ENCODE measurements at places on chromosomes 13 and 19.
A peak's percentile ranks its signal among the peaks of the same experiment; 100 is the strongest.

DNA sequence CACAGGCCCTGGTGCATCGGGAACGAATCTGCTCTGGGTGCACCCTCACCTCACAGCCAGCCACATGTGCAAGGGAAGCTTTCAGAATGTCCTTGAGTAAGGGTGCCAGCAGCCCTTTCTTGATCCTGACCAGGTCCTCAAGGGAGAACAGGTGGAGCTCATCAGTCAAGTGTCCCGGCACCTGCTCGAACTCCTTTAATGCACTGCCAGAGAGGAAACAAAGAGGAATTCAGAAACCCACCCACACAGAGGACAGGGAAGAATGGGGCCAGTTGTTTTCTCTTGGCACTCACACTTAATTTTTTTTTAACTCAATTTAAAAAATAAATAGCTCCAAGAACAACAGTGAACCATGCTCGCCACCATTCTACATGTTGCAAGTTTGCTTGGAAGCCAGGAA lies 41.7 kb downstream of the RUBCNL start:
- DNase-seq: no peak

DNA sequence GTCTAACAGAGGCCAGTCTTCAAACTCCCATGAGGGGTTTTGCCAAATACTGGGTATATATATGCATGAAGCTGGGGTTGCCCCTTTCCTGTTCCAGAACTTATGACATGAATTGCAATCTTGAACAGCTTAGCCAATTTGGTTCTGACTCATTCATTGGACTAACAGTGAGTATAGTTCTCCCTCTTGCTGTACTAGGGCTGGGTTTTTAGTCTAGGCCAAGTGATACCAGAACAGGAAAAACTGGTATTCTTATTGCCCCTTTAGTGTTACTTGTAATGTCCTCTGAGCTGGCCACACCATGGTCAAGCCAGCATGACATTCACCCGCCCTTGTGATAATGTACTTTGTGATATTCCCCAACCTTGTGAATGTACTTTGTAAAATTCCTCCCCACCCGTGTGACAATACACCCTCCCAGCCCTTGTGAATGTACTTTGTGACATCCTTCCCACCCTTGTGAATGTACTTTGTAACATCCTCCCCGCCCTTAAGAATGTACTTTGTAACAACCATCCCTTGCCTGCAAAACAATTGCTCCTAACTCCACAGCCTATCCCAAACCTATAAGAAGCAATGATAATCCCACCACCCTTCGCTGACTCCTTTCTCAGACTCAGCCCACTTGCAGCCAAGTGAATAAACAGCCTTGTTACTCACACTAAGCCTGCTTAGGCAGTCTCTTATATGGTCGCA lies 26.9 kb downstream of the ZNF846 start:
- DNase-seq: no peak

DNA sequence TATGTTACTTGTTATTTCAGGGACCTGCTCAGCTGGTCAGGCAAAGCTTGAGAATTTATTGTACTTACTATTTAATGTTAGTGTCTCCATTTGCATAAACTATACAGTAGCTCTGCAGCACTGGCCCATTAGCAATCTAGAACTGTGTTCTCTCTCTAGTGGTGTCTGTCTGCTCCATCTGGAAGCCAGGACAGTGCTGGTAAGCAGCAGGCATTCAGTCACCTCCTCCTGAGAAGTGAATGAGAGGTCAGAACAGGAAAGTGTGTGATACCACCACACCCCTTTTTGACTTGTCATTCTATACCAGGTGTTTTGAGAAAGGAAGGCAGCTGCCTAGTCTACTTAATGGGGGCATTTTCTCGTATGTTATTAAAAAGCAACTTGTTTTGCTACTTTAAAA lies 3.9 kb downstream of the COG3 start:
- no peak for DNase-seq

- DNase-seq: no peak
Measured at GRCh38 chr13:75417656-75418055, 64.3 kb downstream of the TBC1D4 start.

GRCh38 chr13:81745391-81745790 lies 1404.5 kb upstream of the SPRY2 start:
- DNase-seq: no peak

- DNase-seq: peak; percentile 80
Measured at GRCh38 chr19:47272448-47273312, 2.0 kb upstream of the INAFM1 start.

DNA sequence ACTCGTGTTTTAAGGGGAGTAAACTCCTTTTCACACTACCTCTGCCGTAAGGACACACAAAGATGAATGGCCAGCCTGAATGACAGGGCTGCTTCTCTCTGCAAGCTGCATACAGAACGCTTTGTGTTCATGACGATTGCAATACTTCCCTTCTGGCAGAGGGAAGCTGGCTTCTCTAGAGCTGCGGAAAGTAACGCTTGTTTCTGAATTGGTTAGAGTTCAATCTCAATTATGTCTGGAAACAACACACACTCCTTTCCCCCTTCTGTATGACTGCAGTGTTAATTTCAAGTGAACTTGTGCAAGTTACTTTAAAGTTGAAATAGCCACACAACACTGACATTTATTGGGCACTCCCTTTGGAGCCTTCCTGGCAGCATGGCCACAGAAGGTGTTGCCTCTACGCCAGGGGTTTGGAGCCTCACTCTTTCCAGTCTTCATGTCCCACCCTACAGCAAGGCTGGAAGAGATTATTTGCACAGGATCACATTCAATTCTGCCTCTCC lies 242.6 kb downstream of the NDFIP2 start:
- DNase-seq: no peak

DNA sequence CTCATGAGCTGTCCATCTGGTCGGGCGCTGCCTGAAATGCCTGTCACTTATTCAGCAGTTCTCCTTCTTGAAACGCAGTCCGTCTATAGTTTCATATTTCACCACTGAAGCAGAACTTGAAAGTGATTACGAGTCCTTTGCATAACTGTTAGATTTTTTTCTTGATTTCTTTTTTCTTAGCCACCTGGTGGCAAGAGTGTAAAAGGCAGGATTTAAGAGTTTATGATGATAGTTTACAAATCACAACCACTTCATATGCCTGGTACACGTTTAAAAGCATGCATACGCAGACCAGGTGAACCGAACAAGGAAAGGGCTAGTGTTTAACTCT lies 45.8 kb downstream of the GGACT start:
- no peak for DNase-seq

DNA sequence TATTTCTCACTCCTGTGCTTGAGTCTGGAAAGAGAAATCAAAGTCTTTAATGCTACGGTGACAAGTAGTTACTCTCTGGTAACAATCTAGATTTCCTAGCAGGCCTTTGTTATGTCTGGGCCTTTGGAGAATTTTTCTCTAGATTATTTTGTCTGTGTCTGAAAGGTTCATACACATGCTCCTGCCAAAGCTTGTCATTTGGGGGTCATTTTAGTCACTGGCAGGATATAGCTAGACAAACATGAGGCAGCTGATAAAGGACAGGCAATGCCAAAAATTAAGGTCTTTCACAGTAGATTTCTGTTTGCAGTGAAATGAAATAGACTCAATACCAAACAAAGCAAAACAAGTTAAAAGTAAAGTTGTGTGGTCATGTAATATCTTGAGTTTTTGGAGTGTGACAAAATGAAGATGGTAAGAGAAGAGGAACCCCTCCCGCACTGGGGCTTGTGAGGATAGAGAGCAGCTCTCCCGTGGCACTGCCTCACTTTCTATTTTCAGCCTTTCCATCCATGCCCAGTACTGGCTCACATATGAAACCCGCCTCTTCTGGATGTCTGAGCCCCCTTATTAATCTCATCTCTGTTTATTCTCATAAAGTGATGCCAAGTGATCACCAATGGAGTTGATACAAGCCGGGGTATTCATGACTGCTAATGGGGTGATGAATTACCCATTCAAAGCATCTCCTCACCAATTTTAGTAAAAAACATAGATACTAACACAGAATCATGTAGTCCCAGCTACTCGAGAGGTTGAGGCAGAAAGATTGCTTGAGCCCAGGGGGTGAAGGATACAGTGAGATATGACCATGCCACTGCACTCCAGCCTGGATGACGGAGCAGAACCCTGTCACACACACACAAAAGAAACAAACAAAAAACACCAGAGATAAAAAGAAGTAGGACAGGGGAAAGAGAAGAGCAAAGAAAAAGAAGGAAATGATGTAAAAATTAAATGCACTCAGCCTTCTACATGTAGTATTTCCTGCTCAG lies 389.3 kb downstream of the FGF14 start:
- DNase-seq: no peak

GRCh38 chr13:87169337-87169736 lies 501.8 kb upstream of the SLITRK5 start:
- no peak for DNase-seq

DNA sequence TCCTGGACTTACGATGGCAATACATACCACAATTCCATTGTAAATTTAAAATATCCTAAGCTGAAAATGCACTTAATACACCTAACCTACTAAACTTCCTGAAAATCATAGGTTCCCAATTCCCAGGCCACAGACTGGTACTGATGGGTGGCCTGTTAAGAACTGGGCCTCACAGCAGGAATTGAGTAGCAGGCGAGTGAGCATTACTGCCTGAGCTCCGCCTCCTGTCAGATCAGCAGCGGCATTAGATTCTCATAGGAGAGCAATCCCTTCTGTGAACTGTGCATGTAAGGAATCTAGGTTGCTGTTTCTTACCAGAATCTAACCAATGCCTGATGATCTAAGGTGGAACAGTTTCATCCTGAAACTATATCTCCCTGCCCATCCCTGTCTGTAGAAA lies 1670.2 kb upstream of the PCDH20 start:
- DNase-seq: no peak

GRCh38 chr13:40764587-40765403 lies 6.2 kb downstream of the MRPS31 start:
- no peak for DNase-seq

- DNase-seq: no peak
Measured at GRCh38 chr19:30222992-30223865, 149.0 kb upstream of the ZNF536 start.

- no peak for DNase-seq
Measured at GRCh38 chr19:18389726-18390064, 3.7 kb downstream of the GDF15 start.

DNA sequence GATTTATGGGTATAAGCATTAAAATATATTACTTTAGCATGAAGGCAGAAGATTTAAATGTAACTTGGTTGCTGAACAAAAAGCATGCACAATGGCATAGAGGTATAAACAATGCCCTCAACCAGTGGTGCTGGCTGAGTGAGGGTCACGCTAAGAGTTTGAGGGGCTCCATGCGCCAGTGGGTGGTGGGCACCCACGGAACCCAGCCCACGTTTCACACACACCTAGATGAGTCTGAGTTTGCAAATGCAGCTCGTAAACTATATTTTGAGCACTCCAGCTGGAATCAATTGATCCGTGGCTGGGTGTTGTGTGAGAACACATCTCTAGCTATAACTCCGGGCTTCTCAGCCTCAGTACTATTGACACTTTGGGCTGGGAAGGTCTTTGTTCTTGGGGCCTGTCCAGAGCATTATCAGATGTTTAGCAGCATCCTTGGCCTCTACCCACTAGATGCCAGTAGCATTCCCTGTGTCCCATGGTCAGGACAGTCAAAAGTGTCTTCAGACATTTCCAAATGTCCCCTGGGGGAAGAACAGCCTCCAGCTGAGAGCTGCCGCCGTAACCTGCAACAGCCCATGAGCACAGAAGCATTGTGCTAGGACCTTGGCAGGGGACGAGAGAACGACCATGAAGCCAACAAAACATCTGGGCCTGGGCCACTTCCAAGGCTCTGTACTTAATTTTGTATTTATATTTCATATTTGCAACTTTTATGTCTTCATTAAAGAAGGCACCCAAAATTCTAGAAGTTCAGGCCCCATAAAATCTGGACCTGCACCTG lies 108.1 kb upstream of the SOX1 start:
- peak; percentile 14 for DNase-seq

- no peak for DNase-seq
Measured at GRCh38 chr13:40377783-40378182, 288.7 kb downstream of the FOXO1 start.

- DNase-seq: no peak
Measured at GRCh38 chr19:42606660-42607351, 12.1 kb upstream of the CEACAM8 start.

GRCh38 chr19:39307822-39308530 lies 11.8 kb downstream of the IFNL1 start:
- no peak for DNase-seq

GRCh38 chr19:29263305-29264135 lies 50.6 kb upstream of the UQCRFS1 start:
- peak; percentile 64 for DNase-seq

DNA sequence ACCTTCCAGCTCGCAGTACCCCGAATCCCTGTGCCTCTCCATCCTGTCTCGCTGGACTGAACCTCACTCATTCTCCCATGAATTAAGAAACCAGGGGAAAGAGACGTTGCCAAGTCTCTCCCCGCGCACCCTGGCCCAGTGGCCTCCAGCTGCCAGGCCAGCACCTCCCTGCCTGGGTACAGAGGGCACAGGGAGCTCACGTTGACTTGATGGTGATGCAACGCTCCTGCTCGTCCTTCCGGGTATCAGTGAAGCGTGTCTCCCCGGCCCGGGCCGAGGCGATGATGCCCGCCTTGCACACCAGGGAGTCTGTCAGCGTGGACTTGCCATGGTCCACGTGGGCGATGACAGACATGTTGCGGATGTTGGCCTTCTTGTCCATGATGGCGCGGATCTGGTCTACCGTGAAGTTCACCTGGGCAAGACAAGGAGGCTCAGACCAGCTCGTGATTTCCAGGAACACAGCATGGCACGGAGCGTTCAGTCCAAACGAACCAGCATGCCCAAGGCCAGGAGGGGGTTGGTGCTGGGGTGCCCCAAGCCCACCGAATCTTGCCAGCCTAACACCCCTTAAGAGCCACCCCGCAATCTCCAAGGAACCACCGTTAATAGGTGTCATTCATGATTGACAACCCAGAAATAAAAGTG lies 1.2 kb downstream of the EEF2 start:
- DNase-seq: no peak

GRCh38 chr13:85170372-85170771 lies 628.8 kb downstream of the SLITRK6 start:
- no peak for DNase-seq

- no peak for DNase-seq
Measured at GRCh38 chr13:77893066-77893465, 25.6 kb downstream of the EDNRB start.

DNA sequence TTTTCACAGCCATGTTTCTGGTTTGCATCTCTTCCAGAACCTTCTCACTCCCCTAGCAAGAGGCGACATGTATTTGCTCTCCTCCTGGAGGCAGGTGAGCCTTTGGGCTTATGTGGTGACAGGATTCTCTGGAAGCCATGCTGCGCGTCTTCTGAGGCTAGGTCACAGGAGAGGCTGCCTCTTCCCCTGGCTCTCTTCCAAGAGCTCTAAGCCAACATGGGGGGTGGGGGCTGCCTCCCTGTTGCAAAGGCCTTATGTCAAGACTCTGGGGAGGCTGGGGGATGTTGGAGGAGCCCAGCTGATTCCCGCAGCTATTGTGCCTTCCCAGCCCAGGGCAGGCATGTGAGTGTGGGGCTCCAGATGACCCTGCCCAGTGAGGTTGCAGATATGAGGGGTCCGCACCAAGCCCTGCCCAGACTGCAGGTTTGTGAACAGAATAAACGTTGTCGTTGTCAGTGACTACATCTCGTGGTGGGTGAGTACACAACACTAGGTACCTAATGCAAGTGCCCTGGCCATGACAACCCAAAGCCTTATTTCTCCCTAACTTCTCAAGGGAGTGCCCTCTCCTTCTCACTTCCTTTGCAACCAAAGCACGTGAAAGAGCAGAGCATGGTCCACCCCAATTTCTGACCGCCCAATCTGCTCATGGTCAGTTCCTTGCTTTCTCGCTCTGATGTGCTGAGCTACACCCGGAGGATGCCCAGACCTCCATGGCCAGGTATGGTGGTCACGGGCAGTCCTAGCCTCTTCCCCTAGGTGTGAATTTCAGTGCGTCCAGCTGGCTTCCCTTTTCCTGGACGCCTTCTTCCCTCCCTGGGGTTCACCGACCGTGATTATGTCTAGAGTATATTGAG lies 44.9 kb downstream of the TEX29 start:
- no peak for DNase-seq

Measured in coronary artery (tissue), 2 donors.